Bladder microvascular endothelial cell (primary cell): ENCODE measurements at places on chromosomes 1 and 21. TPM values are rescaled to one million over a fixed set of nuclear protein-coding genes. Genes with fewer than 3 reads are reported as not detected.

The WRAP73 gene
- total RNA-seq, result 14.9 and 25.6 TPM in 2 replicates

The TFF2 gene
- not detected in 2 replicates for total RNA-seq

The KRTAP13-2 gene
- total RNA-seq, result not detected in 2 replicates

The AQP10 gene
- total RNA-seq, result not detected in 2 replicates

The TM2D1 gene
- 29.8 and 53.4 TPM in 2 replicates for total RNA-seq

The HENMT1 gene
- total RNA-seq, result 1.9 and 2.2 TPM in 2 replicates

The KRTAP26-1 gene
- total RNA-seq, result not detected in 2 replicates

The PADI4 gene
- not detected in 2 replicates for total RNA-seq
